ENCODE measurements at places on chromosomes 3 and 15. TPM values are rescaled to one million over a fixed set of nuclear protein-coding genes. Genes with fewer than 3 reads are reported as not detected.

Gene CAMKV
- total RNA-seq = not detected

Gene UBA3
- 76.9 TPM for total RNA-seq

Gene GOLGA8H
- 0.63 TPM for total RNA-seq

Gene DNAH12
- 0.09 TPM for total RNA-seq

GRCh38 chr3:76353683-76354082 is 568.3 kb upstream of the ZNF717 start:
- DNase-seq = no peak

DNA sequence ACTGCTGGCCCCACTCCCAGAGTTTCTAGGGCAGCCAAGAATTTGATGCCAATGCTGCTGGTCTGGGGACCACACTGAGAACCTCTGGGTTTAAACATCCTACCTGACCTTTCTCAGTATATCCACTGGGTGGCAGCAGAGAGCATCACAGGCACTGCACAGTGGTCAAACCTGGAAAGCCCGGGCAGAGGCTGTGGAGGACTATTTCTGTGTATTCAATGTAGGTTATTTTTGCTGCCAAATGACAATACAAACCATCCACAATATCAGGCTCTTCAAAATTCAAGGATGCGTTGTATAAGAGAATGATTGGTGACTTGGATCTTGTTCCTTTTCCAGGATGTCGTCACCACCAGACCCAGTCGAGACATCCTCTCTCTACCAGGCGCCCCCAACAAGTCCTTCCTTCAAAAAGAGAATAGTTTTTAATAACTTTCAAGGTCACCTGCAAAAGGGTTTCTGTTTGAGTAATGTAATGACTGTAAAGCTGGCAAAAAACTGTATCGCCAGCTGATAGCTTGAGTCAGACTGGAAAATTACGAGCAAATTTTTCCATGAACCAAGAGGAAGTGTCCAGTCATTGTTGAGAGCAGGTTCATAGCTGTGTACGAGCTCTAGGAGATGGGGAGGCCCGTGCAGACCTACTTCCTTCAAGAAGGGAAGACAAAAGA is 30.5 kb upstream of the MYZAP start:
- DNase-seq = peak; percentile 80

- no peak for DNase-seq
These were observed 29.7 kb downstream of the ZNF106 start for GRCh38 chr15:42461261-42461660.

DNA sequence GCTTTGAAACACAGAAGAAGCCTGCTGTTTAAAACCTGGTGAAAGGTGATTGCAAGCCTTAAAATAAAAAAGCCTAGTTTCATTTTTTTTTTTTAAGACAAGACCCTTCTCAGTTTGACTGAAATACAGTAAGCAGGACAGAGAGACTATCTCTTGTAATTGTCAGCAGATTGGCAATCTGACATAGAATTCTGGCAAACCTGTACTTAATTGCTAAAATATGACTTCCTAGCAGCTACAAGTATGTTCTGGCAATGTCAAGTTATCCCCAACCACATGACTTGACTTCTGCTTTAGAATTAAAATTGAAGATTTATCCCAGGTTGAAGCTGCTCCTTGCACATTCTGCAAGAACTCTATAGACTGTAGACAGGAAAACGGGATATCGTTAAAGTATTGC is 232.8 kb upstream of the NR2F2 start:
- no peak for DNase-seq

- DNase-seq = peak; percentile 25
These were observed 105.1 kb downstream of the MEX3B start for GRCh38 chr15:81940467-81941451.

GRCh38 chr3:117989982-117990381 is 1044.7 kb downstream of the IGSF11 start:
- no peak for DNase-seq

GRCh38 chr3:187107989-187108388 is 31.3 kb downstream of the RPL39L start:
- DNase-seq = peak; percentile 50

DNA sequence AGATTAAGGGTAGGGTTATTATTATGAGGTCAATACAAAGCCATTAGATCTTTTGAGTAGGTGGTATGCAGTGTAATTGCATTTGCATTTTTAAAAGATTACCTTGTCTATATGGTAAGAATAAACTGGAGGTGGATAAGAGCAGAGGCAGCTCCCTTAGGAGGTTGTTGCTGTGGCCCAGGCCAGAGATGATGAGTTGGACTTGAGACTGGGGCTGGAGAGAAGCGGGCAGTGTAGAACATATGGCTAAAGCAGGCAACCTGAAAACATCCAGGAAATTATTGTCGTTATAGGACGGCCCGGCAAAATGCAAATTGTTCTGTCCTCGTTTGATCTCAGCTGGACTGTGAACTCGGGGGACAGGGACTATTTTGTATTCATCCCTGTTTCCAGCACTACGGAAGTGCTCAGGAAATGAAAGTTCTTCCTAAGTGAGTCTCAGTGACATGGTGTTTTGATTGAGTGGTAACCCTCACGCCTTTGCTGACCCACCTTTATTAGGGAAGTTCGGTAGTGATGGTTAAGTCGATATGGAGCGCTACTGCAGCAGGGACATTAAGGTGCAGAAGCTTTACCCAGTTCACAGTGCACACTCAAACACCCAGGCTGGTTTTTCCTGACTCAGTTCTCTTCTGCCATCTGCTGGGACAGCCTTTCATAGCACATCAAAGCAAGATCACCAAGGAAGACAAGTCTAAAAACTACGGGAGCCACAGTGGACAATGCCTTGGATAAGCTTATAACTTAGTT is 27.2 kb upstream of the VPS33B start:
- DNase-seq = peak; percentile 78

GRCh38 chr15:83846847-83847246 is 192.9 kb downstream of the ADAMTSL3 start:
- DNase-seq = peak; percentile 75

DNA sequence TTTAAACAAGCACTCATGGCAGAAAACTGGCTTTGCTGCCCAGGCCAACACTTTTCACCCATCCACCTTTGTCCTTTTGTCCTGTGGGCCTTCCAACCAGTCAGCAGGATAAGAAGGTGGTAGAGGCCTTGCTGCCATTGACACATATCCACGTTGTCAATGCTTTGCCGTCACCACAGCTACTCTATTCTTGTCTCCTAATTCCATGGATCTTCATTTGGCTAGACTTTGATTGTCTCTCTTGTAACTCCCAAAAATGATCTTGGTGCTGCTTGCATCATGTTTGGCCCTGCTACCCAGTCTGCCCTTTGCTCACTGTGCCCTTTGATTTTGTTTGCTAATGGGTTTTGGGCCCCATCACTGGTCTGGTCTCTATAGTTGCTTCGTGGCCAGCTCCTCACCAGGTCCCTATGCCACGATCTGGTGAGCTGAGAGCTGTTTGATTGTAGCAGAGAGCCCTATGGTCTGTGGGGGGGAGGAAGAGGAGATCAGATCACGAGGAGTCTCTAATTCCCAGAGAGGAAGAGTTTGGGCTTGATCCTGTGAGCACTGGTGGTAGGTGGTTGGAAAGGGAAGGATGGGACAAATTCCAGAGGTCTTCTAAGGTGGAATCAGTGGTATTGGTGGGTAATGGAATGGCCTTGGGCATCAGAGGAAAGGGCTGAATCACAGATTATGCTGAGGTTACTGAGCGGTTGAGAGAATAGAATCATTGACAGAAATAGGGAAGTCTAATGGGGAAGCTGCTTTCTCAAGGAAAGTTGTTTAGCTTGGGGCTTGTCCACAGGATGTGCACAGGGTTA is 40.3 kb downstream of the ABHD2 start:
- no peak for DNase-seq

DNA sequence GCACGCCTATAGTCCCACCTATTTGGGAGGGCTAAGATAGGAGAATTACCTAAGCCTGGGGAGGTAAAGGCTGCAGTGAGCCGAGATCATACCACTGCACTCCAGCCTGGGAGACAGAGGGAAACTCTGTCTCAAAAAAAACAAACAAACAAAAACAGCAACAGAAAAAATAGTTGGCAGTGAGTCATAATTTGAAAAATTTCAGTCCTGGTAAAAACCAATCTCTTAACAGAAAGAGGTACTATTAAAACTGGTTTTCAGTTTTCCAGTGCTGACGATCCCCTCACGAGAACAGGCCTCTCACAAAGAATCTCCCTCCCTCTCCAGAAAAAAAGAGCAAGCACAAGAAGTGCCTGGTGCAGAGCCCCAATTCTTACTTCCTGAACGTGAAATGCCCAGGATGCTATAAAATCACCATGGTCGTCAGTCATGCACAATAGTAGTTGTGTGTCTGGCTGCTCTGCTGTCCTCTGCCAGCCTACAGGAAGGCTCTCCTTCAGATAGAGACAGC is 22.8 kb upstream of the MAP4 start:
- no peak for DNase-seq

DNA sequence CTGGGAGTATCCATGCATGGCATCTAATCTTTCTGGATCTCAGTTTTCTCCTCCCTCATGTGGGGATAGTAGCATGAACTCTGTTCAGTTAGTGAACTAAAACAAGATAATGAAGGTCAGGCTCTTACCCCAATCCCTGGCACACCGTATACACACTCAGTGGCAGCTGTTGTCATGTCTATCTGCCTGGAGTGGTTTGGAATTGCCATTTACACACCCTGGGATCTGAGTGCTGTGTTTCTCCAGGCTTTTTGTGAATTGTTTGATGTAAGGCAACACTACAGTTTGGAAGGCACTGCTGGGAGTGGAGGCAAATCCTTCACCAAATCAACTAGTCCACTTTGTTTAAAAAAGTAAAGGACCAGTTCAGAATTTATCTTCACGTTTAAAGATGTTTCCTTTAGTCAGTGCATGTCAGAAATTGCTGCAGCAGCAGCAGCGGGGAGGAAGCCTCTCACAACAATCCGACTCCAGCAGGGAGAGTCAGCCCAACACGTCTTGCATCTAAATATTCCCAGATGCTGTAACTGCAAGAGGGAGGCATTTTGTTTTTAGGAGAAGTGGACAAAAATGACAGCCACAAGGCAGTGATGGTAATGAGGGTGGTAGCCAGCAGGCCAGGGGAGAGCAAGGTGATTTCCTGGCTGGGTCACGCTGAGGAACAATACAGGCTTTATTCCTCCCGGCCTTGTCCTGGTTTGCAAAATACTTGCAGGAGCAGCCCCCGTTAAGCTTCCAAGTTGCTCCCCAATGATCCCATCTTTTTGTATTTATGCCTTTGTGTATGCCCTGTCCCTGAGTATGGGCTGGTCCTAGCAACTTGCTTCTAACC is 128.5 kb upstream of the LRIG1 start:
- DNase-seq = no peak
